LNCaP clone FGC (cell line): ENCODE measurements at places on chromosomes 3 and 15.

- DNase-seq: no peak
Observed at GRCh38 chr15:69748131-69748530, 295.5 kb downstream of the RPLP1 start.

DNA sequence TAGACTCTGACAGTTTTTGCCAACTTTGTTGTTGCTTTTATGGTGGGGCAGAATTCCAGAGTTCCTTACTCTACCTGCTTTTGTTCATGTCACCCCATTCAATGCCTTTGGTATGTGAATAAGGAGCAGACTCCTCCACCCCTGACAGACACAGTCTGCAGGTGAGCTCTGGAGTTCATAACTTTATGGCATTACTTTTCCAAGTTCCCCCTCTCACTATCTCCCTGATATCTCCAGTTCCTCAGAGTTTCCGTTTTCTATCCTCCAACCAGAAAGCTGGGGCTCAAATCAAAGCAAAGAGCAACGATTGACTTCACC is 23.1 kb upstream of the MTMR10 start:
- DNase-seq: no peak

- DNase-seq: no peak
Observed at GRCh38 chr15:72824112-72824511, 40.6 kb upstream of the ADPGK start.

DNA sequence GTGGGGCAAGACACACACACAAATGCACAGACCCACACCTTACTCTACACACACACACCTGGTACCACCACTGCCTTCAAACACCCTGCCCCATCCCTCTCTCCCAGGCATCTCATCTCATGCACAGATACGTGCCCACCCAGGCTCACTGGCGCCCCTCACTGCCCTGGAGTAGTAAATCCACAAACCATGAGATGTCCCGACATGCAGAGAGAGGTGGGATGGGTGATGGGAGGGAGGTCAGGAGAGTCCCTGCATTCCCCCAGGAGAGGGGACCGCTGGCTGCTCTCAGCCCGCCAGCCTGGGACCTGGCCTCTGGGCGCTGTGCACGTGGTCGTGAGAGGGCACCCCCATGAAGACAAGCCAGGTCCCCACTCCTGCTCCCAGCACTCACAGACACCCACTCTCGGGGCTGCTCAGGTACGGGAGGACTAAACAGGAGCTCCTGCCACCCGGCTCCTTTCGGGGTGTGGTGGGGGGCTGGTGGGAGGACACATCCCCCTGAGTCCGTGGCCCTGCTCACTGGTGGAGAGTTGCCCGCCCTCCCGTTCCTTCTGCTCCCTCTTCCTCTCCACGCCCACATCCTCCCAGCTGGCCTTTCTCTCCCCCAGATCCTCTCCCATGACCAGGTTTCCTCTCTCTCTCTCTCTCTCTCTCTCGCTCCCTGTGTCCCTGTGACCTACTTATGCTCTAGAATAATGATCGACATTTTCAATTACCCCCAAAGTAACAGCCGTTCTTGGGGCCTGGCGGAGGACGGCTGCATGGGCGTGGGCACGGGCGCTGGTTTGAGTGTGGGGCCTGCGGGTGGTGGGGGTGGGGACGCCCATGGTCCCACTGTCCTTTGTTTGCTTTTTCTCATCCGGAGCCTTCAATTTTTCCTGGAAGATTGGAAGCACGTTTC is 18.9 kb upstream of the CSPG4 start:
- no peak for DNase-seq

- DNase-seq: no peak
Observed at GRCh38 chr3:188686324-188686723, 485.4 kb upstream of the TPRG1 start.
